Testis (tissue), 5 donors: ENCODE measurements at places on chromosomes 6 and 20.

DNA sequence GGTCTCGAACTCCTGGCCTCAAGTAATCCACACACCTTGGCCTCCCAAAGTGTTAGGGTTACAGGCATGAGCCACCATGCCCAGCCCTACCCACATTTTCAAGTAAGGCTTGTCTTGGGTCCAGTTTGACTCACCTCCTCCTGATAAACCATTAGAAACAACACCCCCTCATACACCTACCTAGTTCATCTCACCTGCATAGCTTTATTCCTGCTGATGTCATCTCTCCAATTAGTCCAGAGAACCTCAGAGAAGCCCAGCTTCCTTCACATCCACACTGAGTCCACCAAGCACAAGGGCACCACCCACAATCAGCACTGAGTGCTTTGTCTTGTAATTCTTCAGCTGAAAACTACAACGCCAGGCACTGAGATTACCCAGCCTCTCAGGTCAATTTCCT is 35.3 kb downstream of the KIF16B start:
- DNase-seq, result no peak

DNA sequence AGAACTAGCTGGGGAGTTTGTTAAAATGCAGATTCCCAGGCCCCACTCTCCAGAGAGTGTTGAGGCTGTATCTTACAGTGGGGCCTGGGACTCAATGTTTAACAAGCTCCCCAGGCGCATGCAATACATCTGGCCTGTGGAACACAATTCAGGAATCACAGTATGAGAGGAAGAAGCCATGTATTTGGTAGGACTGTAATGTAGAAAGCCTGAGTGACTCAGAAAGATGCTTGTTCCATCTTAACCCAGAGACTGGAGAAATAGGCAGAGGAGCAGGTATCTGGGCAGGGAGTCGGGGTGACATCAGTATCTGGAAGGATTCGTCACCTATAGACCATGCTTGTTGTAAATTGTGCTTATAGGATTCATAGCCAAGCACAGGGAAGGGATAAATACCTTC is 90.5 kb downstream of the UNC5CL start:
- no peak for DNase-seq

DNA sequence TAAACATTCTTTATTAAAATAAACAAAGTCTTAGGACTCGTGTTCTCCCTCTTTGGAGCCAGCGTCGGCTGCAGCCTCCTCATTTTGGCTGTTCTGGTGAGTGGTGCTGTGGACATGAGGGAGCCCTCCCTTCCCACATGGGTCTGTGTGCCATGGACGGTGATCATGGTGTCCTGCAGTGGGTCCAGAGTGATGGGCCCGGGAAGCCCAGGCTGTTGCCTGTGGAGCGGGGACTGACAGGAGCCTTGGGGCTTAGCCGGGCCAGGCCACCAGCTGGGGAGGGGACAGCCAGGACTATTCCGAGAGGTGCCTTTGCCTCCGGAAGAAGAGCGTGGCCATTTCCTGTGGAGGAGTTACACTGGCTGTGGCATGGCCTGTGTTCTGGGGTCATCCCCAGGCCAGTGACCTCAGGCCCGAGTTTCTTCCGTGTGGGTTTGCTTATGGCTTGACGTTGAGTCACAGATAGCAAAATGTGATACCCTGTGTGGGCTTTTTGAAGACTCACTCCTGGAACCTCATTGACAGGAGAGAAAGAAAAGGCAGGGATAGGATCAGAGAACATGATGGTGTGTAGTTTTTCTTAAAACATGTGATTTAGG is 153.4 kb downstream of the DTNBP1 start:
- no peak for DNase-seq

DNA sequence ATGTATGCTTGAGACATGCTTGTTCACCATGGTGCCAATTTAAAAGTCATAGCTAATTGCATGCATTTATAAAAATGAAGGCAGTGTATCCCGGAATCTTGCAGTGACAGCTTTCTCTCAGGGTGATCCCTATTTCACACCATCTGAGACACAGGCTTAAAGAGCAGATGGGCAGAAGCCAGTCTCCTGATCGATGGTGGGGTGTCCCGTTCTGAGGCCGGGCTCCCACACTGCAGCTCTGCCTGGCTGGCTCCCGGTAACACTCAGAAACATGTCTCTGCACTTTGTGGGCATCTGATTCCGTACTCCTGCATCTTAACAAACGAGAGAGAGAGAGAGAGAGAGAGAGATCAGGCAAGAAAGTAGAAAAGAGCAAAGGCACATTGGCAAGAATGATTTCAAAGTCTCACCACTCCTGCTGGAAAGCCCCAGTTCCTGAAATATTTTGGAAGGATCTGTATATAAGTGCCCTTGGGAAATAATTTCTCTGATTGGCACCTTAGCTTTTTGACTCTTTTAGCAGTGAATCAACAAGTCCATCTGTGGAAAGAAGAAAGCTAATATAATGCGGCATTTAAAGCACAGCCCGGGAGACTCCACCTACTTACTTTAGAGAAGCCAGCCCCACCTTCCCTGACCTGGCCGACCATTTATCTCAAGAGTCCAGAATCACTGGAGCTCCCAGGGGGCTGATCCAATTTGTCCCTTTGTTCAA is 36.8 kb upstream of the EXOC2 start:
- DNase-seq, result no peak

DNA sequence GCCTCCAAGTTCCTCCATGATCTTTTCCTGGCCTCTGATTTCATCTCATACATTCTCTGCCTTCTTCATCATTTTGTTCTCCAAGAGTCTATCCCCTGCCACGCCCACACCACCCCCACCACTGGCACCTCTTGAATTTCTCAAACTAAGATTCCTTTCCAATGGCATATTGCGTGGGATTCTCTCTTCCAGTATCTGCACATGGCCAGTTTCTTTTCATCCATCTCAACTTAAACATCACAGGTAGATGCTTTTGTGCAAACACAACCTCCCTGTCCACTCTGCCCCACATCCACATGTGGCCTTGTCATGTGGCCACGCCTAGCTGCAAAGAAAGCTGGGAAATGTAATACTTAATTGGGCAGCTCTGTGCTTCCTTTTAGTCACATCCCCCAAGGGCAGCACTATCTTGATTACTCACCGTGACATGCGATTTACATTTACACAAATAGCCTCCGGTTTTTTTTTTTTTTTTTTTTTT is 33.4 kb upstream of the ZMYND8 start:
- DNase-seq, result no peak

GRCh38 chr20:1417790-1418189 is 24.9 kb upstream of the FKBP1A start:
- DNase-seq, result no peak

DNA sequence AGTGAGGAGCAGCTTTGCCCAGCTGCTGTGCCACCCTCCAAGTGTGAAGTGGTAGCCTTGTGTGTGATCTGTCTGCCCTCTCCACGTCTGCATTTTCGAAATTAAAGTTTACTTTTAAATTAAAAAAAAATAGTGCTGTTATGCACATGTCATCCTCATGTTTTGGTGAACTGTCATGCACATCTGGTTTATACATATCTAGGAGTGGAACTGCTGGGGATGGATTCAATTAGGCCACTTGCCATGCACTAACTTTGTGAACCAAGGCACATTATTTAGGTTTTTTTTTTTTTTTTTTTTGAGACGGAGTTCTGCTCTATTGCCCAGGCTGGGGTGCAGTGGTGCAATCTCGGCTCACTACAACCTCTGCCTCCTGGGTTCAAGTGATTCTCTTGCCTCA is 3.6 kb downstream of the GTSF1L start:
- no peak for DNase-seq

DNA sequence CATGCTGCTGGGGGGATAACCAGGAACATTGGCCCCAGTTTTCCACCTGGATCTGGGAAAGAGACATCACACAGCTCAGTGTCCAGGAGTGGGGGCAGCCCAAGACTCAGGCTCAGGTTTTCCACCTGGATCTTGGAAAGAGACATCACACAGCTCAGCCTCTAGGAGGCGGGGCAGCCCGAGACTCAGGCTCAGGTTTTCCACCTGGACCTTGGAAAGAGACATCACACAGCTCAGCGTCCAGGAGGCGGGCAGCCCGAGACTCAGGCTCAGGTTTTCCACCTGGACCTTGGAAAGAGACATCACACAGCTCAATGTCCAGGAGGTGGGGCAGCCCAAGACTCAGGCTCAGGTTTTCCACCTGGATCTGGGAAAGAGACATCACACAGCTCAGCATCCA is 361.6 kb downstream of the THBS2 start:
- DNase-seq, result no peak

- DNase-seq, result no peak
These were observed 90.7 kb downstream of the COL21A1 start for GRCh38 chr6:56156643-56157042.

- DNase-seq, result no peak
These were observed 95.5 kb downstream of the SULF2 start for GRCh38 chr20:47689731-47690130.

GRCh38 chr6:21354805-21355238 is 238.7 kb upstream of the SOX4 start:
- no peak for DNase-seq

DNA sequence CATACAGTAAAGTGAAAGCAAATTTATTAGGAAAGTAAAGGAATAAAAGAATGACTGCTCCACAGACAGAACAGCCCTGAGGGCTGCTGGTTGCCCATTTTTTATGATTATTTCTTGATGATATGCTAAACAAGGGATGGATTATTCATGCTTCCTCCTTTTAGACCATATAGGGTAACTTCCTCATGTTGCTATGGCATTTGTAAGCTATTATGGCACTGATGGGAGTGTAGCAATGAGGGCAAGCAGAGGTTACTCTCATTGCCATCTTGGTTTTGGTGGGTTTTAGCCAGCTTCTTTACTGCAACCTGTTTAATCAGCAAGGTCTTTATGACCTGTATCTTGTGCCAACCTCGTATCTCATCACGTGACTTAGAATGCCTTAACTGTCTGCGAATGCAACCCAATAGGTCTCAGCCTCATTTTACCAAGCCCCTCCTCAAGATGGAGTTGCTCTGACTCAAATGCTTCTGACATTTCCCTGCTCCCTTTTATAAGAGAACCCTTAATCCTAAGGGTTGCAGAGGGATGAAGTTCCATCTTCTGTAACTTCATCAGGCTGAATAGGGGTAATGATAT is 280.1 kb upstream of the RGS17 start:
- no peak for DNase-seq

- DNase-seq, result no peak
These were observed 39.8 kb downstream of the PRDM1 start for GRCh38 chr6:106125925-106126435.

- no peak for DNase-seq
These were observed 23.8 kb upstream of the TMEM30A start for GRCh38 chr6:75308250-75308988.

- no peak for DNase-seq
These were observed 6.2 kb upstream of the MRGBP start for GRCh38 chr20:62790075-62790474.

DNA sequence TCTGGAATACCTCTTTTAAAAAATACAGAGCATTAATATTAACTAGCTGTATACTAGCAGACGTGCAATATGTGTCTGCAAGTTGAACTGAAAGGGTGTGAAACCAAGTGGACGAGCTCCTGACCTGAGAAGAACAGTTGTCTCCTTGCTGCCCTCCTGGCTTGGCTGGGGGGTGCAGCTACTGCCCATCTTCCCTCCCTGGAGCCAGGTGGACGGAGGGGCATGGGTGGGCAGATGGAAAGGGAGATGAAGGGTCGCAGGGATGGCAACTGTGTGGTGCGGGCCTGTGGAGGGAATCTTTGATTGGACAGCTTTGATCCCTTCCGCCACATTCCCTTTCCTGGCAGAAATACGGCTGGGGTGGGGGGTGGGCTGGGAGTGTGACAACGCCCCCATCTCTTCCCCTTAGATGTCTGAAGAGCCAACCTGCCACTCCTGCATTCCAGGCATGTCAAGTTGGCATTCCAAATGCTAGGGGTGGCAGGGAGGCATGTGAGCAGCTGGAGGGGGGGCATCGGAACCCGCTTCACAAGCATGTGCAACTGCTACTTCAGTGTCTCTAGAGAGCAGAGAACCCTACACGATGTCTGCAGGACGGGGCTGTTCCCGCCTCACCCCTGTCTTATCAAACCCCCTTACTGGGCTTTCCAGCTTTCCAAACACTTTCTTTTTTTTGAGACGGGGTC is 37.3 kb downstream of the SRSF3 start:
- DNase-seq, result no peak

DNA sequence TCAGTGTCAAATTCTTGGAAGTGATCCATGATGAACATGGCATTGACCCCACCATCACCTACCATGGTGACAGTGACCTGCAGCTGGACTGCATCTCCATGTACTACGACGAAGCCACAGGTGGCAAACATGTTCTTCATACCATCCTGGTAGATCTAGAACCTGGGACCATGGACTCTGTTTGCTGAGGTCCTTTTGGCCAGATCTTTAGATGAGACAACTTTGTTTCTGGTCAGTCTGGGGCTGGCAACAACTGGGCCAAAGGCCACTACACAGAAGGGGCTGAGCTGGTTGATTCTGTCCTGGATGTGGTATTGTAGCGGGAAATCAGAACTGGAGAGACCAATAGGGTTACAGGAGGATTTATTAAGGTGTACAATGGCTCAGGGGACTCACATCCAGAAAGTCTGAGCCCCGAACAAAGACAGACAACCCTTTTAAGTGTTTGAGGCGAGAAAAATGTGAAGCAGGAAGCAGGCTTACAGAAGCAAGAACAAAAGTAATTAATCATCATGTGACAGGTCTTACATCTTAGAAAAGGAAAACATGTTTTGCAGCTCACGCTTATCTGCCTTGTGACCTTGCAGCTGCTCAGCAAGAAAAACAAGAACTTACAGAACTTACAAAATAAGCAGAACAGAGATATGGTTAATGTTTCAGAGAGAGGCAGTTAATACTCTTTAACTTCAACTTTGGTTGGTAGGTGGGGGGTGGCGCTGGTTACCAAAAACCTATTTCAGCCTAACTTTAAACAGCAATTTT is 58.8 kb upstream of the MOCS1 start:
- peak; percentile 61 for DNase-seq

GRCh38 chr6:82083646-82084045 is 163.9 kb downstream of the IBTK start:
- no peak for DNase-seq

DNA sequence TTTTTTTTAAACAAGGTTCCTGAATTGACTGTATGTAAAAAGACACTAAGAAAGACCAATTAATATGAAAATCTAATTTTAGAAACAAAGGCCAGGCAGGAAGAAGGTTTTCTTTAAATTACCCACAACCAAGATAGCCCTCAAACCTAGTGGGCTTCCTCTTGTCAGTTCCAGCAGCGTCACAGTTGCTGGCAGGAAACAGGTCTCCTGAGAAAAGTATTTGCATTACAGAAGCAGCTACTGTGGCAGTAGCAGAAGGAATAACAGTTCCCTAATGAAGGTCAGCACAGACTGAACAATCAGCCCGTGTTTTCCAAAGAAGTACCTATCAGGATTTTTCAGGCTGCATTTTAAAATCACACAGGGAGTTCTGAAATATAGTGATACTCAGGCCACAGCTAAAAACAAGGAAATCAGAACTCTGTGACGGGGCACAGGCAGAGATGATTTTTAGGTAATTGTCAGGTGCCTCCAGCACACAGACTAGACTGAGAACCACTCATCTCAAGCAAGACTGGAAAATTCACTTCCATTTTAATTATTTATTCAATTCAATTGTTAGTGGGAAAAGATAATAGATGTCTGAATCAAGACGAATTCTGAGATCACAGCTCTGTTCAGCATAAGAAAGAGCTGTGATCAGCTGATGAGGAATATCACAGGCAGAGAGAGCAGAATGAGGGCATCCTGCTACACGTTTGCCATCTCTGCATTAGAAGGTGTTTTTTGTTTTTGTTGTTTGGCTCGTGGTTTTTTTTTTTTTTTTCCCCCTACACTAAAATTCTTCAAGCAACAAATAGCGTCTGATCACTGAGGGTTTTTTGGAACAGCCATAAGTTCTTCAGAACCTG is 230.5 kb upstream of the KHDRBS2 start:
- no peak for DNase-seq
